Left lung (tissue), 14 donors: ENCODE measurements at places on chromosomes 11 and 22. TPM values are rescaled to one million over a fixed set of nuclear protein-coding genes. Genes with fewer than 3 reads are reported as not detected.

- DNase-seq, result no peak
Observed at GRCh38 chr11:33689501-33689900, 11.1 kb downstream of the C11orf91 start.

GRCh38 chr22:35592418-35592967 is 24.6 kb downstream of the MB start:
- no peak for DNase-seq

DNA sequence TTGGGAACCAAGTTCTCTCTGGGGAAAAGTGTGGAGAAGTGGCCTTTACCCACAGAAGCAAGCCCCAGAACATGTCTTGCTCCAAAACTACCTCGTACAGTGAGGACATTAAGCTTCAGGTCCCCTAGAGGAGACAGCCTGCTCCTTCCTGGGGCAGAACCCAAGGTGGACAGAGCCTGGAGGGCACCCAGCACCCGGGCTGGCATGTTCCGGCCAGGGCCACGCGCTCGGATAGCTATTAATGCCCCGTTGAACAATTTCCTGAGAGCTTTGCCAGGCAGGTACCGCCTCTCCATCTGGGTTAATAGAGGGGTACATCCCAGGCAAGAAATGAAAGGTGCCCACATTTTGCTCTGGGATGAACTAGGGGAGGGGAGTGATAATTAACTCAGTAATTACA is 169.0 kb upstream of the GRK3 start:
- no peak for DNase-seq

- DNase-seq, result no peak
Observed at GRCh38 chr11:95451682-95452081, 220.7 kb upstream of the SESN3 start.

Gene OR2D2
- not detected for polyA plus RNA-seq

Gene GRAP2
- polyA plus RNA-seq, result 2.7 TPM

Gene MMP13
- polyA plus RNA-seq, result not detected

Gene OR10D3
- polyA plus RNA-seq, result not detected
